ENCODE measurements at places on chromosomes 3 and 15.

DNA sequence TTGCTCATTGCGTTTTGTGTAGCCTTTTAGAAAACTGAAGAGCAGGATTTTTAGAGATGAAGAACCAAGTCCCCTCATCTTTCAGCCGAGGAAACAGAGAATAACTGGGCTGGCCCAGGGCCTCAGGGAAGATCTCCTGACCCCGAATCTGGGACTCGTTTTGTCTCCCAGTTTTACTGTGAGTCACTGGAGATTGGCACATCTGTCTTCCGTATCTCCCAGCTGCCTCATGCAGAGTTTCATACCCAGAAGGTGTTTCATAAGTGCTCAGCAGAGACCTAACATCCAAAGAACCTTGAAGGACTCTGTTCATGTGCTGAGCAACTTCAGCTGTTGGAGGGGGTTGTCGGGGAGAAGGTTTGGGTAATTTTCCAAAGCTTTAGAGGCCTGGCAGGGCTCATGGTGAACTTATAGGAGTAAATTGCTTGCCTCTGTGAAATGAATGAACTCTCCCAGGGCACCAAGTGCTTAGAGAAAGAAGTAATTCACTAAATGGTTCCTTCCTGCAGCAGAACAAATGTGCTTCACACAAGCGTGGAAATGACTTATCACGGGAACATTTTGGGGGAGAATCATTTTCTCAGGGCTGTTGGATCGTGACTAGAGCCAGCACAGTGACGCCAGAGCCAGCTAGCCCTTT is 121.4 kb downstream of the FAM43A start:
- no peak for DNase-seq

- no peak for DNase-seq
These were observed 26.3 kb downstream of the KPNA1 start for GRCh38 chr3:122488262-122488973.

DNA sequence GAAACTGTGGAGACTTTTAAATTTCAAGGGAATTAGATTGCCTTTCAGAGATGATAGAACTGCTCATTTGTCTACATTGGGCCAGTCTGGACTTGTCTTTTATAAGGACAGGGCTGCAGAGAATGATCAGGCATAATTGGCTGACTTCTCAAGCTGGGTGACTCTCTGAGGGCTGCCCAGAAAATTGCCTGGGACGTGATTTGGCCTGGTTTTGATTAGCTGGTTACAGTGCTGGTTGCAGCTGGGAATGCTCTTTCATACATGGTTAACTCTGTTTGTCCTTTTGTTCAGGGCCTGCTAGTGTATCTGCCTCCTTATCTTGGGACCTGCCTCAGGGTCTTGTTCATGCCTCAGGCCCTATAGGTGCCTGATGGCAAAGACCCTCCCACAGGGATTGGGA is 245.6 kb downstream of the CLSTN2 start:
- no peak for DNase-seq

- no peak for DNase-seq
These were observed 103.5 kb downstream of the SEMA6D start for GRCh38 chr15:47820747-47821319.

DNA sequence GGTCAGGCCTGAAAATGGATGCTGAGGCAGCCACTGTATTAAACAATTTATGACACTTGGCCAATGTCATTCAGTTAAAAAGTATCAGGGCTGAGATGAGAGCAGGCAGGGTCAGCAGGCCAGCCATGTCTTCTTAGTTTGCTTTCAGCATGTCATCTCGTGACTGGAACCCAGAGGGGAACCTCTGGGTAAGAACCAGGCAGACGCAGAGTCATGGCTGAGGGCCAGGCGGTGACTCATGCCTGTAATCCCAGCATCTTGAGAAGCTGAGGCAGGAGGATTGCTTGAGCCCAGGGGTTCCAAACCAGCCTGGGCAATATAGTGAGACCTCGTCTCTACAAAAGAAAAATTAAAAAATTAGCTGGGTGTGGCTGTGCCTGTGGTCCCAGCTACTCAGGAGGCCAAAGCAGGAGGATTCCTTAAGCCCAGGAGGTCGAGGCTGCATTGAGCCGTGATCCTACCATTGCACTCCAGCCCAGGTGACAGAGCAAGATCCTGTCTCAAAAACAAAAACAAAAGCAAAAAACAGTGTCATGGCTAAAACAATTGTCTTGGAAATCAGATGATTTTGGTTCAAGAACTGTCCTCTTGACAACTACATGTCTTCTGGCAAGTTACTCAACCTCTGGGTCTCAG is 11.7 kb downstream of the BCL2L10 start:
- DNase-seq: no peak

DNA sequence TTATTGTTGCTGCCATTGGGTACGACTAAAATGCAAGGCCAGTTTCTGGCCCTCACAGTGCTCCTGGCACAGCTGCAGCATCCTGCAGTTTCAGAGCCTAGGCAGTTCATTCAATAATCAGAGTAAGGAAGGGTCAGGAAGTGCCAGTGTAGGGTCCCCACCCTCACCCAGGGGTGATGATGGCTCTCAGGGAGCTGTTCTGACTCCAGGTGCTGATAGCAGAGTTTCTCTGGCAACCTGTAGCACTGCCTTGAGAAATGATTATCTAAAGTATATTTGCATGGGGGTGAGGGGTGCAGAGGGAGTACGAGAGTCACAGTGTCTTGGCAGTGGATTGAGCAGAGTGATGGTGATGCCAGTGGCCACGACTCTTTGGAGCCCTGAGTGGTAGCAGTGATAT is 15.5 kb upstream of the IL16 start:
- no peak for DNase-seq

All from cerebellum (tissue), 4 donors.